ENCODE measurements at places on chromosomes 7 and 10. TPM values are rescaled to one million over a fixed set of nuclear protein-coding genes. Genes with fewer than 3 reads are reported as not detected.

The GBX1 gene
- not detected for total RNA-seq

The VWDE gene
- not detected for total RNA-seq

The TMEM184A gene
- 0.64 TPM for total RNA-seq

The BAIAP2L1 gene
- total RNA-seq, result 5.1 TPM

The AKR1C2 gene
- total RNA-seq, result not detected

The SPDYE1 gene
- total RNA-seq, result not detected

The TLX1 gene
- total RNA-seq, result not detected

The PFKFB3 gene
- total RNA-seq, result 49.9 TPM

The SPDYE5 gene
- total RNA-seq, result not detected

The PRLHR gene
- not detected for total RNA-seq

The EBLN1 gene
- not detected for total RNA-seq

The ITIH5 gene
- 0.05 TPM for total RNA-seq

The IKZF1 gene
- not detected for total RNA-seq

The SPRN gene
- total RNA-seq, result 0.92 TPM

The COL26A1 gene
- not detected for total RNA-seq

The H2AZ2 gene
- total RNA-seq, result 134 TPM

The RNLS gene
- 1.5 TPM for total RNA-seq

The ACSM6 gene
- total RNA-seq, result not detected

The ABCC2 gene
- 0.70 TPM for total RNA-seq

The SEPTIN7 gene
- total RNA-seq, result 190 TPM

The SLC26A5 gene
- total RNA-seq, result not detected

The PRPS1L1 gene
- not detected for total RNA-seq

The CNTNAP2 gene
- total RNA-seq, result under 0.01 TPM

The RBM20 gene
- 0.68 TPM for total RNA-seq

The CFAP46 gene
- total RNA-seq, result 1.9 TPM

The FRMPD2 gene
- total RNA-seq, result not detected

The RNF32 gene
- 0.15 TPM for total RNA-seq

The C10orf67 gene
- not detected for total RNA-seq

The PTPN20 gene
- 0.39 TPM for total RNA-seq

All from glomerular endothelial cell (primary cell).